ENCODE measurements at places on chromosomes 2 and 18.

DNA sequence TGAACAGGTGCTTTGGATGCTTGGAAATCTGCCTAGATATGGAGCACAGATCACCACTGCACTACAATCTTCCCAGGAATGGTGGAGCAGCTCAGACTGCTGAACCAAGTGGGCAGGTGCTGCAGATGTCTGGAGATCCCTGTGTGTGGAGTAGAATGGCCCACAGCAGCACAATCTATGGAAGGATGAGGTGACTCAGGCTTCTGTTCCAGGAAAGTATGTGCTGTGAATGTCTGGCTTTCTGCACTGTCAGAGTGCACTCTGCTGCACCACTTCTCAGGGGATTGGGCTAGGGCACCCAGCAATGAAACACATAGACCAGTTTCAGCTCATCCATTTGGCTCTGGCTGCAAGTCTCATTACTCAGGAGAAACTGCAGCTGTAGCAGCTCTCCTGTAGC lies 865.4 kb upstream of the NXPH2 start:
- DNase-seq = no peak

DNA sequence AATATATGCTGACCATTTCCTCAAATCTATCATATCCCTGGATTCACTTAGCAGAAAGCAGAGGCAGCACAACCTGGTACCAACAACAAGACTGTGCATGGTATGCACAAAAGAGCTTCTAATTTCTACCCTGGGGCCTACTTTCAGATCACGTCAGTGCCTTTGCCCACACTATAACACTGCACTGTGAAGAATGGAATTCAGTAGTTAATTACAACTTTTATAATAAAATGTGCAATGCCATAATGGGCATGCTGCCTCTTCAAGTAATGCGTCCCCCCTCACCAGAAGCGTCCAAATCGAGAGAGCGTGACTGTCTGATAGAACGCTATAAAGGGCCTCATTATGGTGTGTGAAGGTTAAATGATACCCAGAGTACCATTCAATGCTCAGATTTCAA lies 328.1 kb upstream of the PKDCC start:
- DNase-seq = no peak

DNA sequence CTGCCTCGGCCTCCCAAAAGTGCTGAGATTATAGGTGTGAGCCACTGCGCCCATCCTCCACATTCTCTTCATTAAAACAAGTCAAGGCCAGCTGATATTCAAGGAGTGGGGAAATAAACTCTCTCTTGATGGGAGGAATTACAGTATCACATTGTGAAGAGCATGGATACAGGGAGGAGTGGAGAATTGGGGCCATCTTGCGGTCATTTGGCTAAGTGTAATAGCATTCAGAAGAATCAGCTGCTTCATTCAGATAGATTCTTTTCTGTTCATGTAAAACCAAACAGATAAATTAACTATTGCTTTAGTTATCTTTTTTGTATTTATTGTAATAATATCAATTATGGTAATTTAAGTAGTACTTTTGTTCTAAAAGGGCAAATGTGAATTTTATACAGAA lies 156.3 kb downstream of the UBR3 start:
- no peak for DNase-seq

- DNase-seq = no peak
Measured at GRCh38 chr2:104976603-104977120, 61.2 kb upstream of the MRPS9 start.

- no peak for DNase-seq
Measured at GRCh38 chr2:129754421-129754820, 225.0 kb upstream of the RAB6C start.

- no peak for DNase-seq
Measured at GRCh38 chr2:230711224-230711623, 1.4 kb upstream of the CAB39 start.

GRCh38 chr2:239035361-239035814 lies 187.5 kb downstream of the TWIST2 start:
- DNase-seq = peak; percentile 10

GRCh38 chr2:240998706-240998994 lies 232 bp downstream of the SNED1 start:
- no peak for DNase-seq

DNA sequence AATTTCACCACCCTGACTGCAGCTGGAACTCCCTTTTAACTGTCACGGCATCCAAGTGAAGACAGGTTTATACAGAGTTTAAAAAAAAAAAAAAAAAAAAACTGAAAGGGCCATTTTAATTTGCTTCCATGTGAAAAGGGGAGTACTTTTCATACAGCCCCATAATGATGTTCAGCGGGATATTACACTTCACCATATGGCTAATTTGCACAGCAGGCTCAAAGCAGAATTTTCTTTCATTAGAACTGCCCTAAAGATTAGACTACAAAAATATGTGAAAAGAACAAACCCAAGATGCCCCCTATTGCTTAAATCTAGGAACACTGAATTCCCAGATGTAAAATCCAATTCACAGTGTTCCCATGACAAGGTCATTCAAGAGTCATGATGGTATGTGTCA lies 301.8 kb downstream of the EXOC6B start:
- no peak for DNase-seq

GRCh38 chr2:4445821-4446220 lies 742.4 kb downstream of the DCDC2C start:
- DNase-seq = no peak

- DNase-seq = no peak
Measured at GRCh38 chr2:203646266-203646864, 60.1 kb upstream of the CD28 start.

DNA sequence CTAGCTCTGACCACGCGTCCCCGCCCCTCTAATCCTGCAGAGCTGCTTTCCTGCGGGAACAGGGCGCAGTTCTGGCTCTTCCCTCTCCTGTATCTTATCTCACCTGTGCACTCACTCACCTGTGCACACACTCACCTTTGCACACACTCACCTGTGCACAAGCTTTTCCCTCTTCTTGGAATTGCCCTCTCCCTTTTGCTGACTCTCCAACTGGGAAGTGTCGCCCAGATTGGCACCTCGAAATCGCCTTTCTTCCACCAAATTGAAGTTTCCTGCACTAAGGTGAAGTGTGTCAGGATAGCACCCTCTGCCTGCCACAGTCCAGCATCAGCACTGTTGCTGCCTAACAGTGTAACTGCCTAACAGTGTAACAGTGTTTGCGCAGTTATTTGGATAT lies 566 bp upstream of the CMPK2 start:
- DNase-seq = peak; percentile 34

- peak; percentile 45 for DNase-seq
Measured at GRCh38 chr2:46134531-46135227, 162.5 kb upstream of the EPAS1 start.

DNA sequence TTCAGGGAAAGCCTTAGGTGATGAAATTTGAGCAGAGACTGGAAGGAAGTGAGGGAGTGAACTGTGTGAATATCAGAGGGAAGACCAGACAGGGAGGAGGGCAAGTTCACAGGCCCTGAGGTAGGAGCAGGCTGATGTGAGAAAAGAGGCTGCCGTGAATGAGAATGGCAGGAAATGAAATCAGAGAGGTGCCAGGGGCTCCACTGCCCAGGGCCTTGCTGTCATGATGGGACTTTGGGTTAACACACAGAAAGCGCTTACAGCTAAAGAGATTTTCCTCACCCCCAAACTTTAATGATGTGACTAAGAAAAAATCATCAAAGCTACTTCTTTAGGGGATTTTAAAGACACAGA lies 53.8 kb downstream of the MARCHF4 start:
- DNase-seq = no peak

DNA sequence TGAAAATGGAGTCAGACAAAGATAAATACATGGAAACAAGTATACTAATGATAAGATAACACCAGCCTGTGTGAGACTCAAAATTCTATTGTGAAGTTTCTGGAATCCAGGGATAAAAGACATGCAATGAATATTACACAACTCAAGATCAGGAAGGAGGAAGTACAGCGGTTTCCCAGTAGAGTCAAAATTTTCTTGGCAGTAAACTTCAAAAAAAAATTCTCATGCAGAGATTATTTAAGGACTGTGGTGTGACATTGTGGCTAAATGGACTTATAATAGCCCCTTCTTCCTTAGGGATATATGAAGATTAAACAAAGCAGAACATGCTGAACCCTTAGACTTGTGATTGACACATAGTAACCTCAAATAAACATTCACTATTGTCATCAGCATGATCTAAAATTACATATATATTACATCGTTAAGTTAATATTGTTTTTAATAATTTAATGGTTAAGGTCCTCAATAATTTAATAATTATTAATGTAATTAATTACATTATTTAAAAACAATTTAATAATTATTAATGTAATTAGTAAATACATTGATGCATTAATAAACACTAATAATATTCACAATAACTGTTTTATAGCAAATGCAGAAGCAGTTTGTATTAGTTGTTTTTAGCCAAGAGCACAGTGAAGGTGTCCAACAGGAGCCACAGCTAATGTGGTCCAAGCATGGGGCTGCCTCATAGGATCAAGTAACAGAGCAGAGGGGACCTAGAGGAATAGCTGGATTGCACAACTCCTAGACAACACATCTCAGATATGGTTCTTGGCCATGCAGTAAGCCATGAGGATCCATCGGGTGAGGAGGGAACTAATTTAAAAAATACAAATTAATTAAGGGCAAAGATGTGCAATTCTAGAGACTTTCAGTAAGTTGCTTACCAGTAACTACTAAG lies 77.3 kb downstream of the POLE4 start:
- DNase-seq = peak; percentile 8

DNA sequence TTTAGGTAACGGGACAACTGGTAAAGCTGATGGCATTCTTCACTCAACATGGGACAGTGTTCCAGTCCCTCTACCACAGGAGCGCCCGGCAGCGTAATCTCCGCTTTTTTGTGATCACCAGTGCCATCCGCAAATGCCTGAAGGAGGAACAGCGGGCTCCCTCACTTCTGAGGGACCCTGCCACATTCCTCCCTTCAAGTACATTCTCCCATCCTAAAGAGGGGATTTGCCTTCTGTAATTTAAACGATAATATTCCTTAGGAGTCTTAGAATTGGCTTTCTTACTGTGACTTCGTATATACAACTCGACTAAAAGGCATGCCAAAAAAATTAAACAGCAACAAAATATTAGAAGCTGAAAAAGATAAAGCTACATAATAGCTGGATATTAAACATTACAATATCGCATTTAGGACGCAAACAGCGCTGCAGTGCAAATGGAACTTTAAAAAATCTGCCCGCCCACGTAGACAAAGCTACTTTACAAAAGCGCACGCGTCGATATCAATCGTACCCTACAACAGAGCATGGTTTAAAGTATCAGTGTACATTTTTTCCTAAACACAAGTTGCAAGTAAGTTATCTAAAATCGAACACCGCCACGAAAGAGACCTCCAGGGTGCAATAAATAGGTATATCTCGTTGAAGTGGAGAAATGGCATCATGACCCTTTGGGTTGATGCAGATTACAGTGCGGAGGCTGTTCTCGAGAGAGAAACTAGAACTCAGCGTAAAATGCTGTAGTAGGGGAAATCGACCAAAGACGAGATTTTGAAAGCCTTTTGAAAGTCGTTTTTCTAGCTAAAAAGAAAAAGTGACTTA lies 2.3 kb upstream of the VSNL1 start:
- DNase-seq = peak; percentile 28

- peak; percentile 54 for DNase-seq
Measured at GRCh38 chr2:216696751-216697560, 1.6 kb upstream of the IGFBP5 start.

DNA sequence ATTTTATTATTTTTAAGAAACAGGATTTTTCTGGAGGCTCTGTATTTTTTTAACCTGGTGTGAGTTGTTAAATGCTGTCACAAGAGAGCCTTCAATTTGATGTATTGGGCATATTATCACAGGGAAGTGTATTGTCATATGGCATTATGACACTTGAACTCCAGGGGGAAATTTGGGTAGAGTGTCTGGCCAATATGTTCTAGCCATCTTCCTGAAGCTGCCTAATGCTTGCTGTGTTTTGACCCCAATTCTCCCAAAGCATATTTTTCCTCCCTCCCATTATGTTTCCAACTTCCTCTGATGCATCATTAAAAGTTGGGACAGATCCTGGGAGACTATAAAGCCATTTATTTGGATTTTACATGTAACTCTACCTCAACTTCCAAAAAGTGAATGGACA lies 214.1 kb upstream of the SESTD1 start:
- no peak for DNase-seq

GRCh38 chr2:37679072-37679695 lies 7.7 kb upstream of the CDC42EP3 start:
- DNase-seq = no peak

DNA sequence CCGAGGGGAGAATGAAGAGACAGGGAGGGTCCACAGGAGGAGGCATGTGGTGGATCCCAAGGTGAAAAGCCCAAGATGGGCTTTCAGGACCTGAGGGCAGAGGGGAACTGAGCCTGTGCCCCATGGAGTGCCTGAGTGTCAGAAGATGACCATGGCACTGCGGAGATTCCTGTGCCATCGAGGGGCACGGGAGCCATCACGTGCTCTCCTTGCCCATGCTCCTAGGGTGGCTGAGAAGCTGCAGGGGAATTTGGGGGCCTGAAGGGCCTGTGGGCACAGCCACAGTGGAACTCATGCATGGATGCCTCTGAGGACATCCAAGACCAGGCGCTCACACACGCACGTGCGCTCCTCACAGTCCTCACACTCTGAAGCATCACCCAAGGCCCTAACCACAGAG lies 56.1 kb upstream of the GLI2 start:
- DNase-seq = no peak

- no peak for DNase-seq
Measured at GRCh38 chr18:25047983-25048382, 304.0 kb downstream of the ZNF521 start.

GRCh38 chr2:129428086-129428660 lies 551.3 kb upstream of the RAB6C start:
- no peak for DNase-seq

GRCh38 chr2:104702031-104702850 lies 151.7 kb upstream of the POU3F3 start:
- no peak for DNase-seq

DNA sequence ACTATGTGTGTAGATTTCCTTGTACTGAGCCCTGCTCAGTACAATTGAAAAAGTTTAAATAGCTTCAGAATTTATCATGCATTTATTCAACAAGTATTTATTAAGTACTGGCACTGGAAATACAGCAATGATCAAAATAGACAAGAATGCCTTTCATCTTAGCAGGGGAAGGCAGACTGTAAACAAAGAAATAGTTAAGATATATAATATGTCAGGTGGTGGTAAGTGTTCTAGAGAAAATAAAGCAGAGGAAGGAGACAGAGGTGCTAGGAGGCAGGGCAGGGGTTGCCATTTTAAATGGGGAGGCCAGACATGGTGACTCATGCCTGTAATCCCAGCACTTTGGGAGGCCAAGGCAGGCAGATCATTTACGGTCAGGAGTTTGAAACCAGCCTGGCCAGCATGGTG lies 13.6 kb upstream of the LIPG start:
- DNase-seq = peak; percentile 55

- DNase-seq = peak; percentile 95
Measured at GRCh38 chr2:222959358-222959757, 92.6 kb upstream of the KCNE4 start.

GRCh38 chr2:42169874-42170521 lies 845 bp downstream of the EML4 start:
- no peak for DNase-seq

All from fibroblast of skin of right biceps (primary cell).